ENCODE measurements at places on chromosomes 5 and 9. TPM values are rescaled to one million over a fixed set of nuclear protein-coding genes. Genes with fewer than 3 reads are reported as not detected.

ZFP2 gene
- total RNA-seq, result 5.8 TPM

TMEM215 gene
- total RNA-seq, result 0.21 TPM

TTC39B gene
- total RNA-seq, result 22.4 TPM

ANKDD1B gene
- total RNA-seq, result 10.3 TPM

SNX18 gene
- 43.6 TPM for total RNA-seq

- DNase-seq, result no peak
Observed at GRCh38 chr9:20740929-20741582, 57.0 kb downstream of the FOCAD start.

DNA sequence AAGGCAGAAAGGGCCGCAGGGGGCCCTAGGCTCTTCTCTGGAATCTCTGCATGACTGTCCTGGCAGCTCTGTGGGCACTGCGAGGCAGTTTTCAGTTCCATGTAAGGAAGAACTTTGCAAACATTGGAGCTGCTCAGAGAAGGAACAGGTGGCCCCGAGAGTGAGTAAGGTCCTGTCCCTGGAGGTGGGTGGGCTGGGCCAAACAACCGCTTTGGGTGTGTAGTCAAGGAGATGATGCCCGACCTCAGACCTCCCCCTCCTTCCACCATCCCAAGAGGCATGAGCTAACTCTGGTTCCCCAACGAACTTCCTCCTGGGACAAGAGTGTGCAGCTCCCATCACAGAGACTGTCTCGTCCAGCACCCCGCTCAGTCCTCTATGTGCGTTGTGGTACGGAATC lies 20.5 kb downstream of the CSF1R start:
- DNase-seq, result no peak

All from urinary bladder (tissue), 4 donors.